ENCODE measurements at places on chromosomes 11 and 22.

GRCh38 chr22:35648066-35649025, at the start of gene APOL6:
APOL6 (plus strand) TSS chr22:35648446; CDS start chr22:35656426, 7,980 bp downstream.
- DNase-seq = no peak

- no peak for DNase-seq
Observed at GRCh38 chr11:123405123-123405592, 24.9 kb upstream of the GRAMD1B start.

DNA sequence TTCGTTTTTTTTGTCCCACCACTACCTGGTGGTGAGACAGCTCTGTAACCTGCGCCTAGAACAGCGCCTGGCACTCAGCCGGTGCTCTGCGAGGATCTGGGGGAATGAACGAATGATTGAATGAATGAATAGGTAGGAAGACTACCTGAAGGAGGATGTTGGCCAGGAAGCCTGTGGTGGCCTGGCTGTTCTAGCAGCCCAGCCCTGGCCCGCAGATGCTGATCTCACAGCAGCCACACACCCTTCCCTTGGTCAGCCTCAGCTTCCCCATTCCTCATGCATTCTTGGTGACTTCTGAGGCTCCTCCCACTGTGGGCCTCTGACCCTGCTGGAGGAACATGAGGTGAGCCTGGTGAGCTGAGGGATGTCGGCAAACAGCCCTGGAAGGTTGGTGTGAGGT, 3.7 kb downstream of the TRPM5 start:
- no peak for DNase-seq

DNA sequence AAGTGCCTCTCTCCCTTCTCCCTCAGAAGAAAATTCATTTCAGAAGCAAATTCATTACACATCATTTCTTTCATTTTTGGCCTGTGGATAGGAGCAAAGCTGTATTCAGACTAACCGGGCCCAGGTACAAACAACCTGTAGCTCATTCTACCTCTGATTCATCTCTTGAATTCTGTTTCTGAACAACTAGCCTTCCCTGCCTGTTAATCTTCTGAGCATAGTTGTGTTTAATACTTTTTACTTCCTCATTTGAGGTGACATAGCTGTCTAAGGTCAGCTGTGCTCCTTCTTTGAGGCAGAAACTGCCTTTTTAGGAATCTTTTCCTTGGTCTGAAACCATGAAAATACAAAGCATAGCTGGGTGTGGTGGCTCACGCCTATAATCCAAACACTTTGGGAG, 12.6 kb upstream of the IL18BP start:
- no peak for DNase-seq

DNA sequence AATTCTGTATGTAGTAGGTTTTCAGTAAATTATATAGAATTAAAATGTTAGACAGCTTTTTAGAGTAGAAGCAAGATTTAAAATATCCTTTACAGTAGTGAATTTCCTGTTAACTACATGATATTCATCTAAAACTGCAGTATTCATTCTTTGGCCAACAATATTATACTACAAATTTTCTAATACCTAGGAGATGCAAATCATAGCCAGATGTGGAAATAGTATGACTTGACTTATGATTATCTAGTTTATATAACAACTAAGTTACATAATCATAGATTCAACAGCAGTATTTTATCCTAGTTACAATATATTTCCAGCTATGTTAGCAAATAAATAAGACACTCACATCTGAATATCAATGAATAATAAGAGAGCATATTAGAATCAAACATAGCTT, 163.2 kb downstream of the MSANTD4 start:
- DNase-seq = no peak

GRCh38 chr22:23068832-23069385, 1.4 kb upstream of the GNAZ start:
- DNase-seq = no peak

DNA sequence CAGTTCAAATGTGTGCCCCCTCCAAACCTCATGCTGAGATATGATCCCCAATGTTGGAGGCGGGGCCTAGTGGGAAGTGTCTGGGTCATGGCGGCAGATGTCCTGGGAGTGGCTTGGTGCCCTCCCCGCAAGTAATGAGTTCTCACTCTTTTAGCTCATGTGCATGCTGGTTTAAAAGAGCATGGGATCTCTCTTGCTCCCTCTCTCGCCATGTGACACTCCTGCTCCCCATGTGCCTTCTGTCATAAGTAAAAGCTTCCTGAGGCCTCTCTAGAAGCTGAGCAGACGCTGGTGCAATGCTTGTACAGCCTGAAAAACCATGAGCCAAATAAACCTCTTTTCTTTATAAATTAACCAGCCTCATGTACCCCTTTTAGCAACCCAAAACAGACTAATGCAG, 98.8 kb downstream of the SGSM3 start:
- DNase-seq = no peak

DNA sequence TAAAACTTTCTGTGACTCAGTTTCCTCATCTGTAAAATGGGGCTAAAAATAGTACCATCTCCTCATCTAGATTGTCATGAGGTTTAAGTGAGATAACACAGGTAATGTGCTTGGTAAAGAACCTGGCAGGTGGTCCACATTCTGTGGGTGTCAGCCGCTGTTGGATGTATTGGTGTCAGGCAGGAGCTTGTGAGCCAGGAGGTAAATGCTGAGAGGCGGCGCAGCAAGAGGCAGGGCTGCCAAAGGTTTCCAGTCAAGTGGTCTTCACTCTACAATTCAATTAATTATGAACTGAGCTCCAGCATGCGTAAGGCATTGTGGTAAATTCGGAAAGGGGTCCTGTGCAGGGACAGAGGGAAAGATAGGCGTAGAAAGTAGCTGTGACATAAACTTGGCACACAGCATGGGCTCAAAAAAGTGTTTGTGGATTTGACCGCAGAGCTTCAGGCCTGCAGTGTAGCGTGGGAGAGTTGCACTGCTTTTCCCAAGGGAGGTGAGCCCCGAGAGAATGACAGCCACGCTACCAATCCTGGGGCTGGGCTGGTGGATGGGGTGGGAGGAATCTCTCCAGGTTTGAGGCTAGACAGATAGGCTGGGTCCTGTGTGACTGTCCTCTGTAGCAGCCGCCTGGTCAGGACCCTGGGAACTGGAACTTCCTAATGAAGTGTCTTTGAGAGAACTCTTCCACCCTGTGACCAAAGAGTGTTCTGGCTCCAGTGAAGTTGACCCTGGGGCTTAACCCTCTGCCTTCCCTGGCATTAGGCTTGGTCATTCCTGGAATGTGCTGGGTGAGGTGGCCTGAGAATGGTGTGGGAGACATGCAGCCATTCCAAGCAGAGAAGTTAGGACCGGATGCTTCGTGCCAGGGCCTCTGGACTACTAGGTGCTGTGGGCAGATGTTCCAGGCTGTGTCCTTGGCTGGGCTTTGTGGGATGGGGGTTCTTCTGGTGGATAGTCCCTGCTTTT, 122.4 kb downstream of the FEZ1 start:
- DNase-seq = no peak

GRCh38 chr11:416757-417621, 2.2 kb upstream of the SIGIRR start:
- no peak for DNase-seq

DNA sequence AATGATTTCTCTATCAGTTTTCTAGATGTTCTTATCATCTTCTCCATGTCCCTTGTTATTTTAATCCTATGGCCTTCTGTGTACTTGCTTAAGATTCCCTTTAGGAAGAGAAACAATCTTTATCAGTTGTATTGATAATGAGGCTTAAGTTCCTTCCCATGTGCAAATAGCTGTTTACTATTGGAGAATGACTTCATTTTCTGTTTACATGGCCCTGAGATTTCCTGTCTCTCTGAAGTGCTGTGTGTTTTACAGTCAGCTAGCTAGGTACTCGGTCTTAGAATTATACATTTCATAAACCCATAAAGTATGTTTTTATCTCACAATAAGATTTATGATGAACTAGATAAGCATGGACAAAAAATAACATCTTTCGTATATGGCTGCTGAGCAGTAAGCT, 67.5 kb upstream of the CCDC179 start:
- DNase-seq = no peak

GRCh38 chr11:47775240-47775869, 8.2 kb upstream of the FNBP4 start:
- no peak for DNase-seq

DNA sequence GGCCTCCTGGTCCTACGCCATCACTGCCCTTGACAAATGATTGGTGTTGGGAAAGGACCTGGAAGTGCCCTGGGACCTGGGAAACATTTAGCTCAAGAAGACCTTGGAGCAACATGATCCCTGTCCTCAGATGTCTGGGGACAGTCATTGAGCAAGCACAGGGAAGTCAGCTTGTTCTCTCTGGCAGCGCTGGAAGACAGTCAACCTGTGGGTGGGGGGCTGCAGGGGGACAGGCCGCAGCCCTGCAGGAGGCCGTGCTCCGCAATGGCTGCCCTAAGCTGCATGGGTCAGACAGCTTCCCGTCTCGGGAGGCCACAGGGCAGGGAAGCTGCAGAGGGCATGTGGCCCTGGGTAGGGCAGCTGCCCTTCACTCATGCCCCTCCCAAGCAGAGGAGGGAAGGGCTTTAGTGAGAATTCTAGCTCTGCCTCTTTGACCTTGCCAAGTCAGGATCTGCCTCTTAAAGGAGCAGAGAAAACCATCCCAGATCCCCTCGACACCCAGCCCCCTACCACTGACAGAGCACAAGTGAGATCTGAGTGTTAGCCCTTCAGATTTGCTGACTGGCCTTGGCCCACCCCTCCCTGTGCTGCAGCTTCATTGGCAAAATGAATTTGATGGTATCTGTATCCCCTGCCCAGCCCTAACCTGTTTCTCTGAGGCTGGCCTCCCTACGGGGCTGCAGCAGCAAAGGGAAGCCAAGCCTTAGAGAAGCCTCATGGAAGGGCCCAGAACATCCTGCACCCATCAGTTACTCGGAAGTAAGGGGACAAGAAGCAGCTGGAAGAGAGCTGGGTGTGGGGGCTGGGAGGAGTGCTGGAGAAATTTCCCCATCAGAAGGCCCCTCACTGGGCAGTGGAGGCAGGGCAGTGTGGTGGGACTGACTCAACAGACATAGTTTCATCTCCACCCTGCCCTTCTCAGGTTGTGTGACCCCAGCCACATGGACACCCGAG, 6.2 kb upstream of the SREBF2 start:
- DNase-seq = no peak

DNA sequence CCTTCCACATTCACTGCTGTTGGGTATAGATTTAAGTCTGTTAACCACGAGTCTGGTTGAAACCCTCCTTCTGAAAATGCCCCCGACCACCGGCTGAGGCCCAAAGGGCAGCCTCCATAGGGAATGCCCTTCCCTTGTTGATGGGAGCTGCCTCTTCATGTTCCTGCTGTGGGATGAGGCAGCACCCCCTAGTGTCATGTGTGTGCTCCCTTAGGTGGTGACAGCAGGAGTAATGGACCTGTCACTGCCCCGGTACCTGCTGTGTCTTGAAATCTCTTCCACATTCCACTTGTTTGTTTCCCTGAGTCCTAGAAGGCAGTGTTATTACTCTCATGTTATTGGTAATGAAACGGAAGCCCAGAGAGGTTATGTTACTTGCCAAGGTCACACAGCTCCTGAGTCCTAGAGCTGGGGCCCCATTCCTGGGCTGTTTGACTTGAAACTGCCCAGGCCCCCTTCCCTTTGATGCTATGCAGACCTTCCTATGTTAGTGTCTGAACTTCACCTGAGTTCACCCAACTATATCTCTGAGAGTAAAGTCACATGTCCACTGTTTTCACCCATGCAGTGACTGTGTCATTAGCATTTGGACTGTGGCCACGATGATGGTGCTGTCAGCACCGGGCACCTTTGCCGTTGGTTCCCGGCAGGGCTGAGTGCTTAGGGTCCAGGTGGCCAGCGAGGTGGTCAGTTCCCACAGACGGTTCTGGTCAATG, 234.3 kb downstream of the TBC1D22A start:
- DNase-seq = no peak

GRCh38 chr11:84993386-84993785, 633.8 kb downstream of the DLG2 start:
- no peak for DNase-seq

DNA sequence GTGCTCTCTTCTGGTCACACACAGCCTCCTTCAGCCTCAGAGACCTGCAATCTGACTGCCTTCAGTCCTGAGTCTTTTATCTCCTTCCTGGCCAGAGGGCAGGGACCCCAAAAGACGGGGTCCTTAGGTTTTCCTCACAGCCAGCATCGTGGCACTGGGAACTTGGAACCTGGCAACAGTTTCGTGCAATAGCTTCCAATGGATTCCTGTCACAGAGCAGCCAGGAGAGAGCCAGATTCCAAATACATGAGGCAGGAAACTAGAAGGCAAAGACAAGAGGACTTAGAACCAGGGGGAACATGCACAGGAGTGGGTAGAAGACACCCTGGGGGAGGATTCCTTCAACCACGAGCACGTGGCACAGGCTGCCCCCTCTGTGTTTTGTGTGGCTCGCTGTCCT, 48.6 kb downstream of the C11orf91 start:
- DNase-seq = no peak

Data from AG09309 (cell line).